ENCODE measurements at places on chromosomes 16 and 17. TPM values are rescaled to one million over a fixed set of nuclear protein-coding genes. Genes with fewer than 3 reads are reported as not detected.

C16orf92 gene
- not detected for total RNA-seq

CASKIN1 gene
- total RNA-seq: 15.9 TPM

CMTM2 gene
- not detected for total RNA-seq

DRC3 gene
- total RNA-seq: 1.6 TPM

RNF227 gene
- 8.2 TPM for total RNA-seq

MYOCD gene
- 0.41 TPM for total RNA-seq

SDR42E2 gene
- not detected for total RNA-seq

DVL2 gene
- 53.4 TPM for total RNA-seq

NHERF1 gene
- total RNA-seq: 4.1 TPM

ITGAD gene
- not detected for total RNA-seq

RNF43 gene
- 0.41 TPM for total RNA-seq

ABI3 gene
- 0.41 TPM for total RNA-seq

CDH1 gene
- total RNA-seq: 1.6 TPM

CCL8 gene
- total RNA-seq: not detected

KRT33B gene
- total RNA-seq: not detected

MARF1 gene
- total RNA-seq: 20.4 TPM

TEX19 gene
- not detected for total RNA-seq

TEDC2 gene
- 7.7 TPM for total RNA-seq

KRT27 gene
- total RNA-seq: not detected

NPIPB13 gene
- total RNA-seq: 1.2 TPM

KCNH4 gene
- total RNA-seq: 0.41 TPM

GAS7 gene
- total RNA-seq: 67.7 TPM

HSPB9 gene
- total RNA-seq: under 0.01 TPM

HOXB9 gene
- not detected for total RNA-seq

FAM83G gene
- 0.41 TPM for total RNA-seq

TUBG1 gene
- 11.4 TPM for total RNA-seq

SNTB2 gene
- 12.2 TPM for total RNA-seq

CCL2 gene
- 1.2 TPM for total RNA-seq

CD300LB gene
- not detected for total RNA-seq

AOC2 gene
- total RNA-seq: 0.41 TPM

NFATC3 gene
- total RNA-seq: 21.6 TPM

RGS11 gene
- total RNA-seq: 6.5 TPM

HAS3 gene
- total RNA-seq: 4.9 TPM

All from frontal cortex (tissue), 4 donors.